ENCODE measurements at places on chromosomes 13 and 19.
A peak's percentile ranks its signal among the peaks of the same experiment; 100 is the strongest.

GRCh38 chr19:6215701-6216235 is 64.0 kb downstream of the MLLT1 start:
- DNase-seq, result no peak

- DNase-seq, result peak; percentile 19
These were observed 154.4 kb downstream of the GGACT start for GRCh38 chr13:100434010-100434763.

DNA sequence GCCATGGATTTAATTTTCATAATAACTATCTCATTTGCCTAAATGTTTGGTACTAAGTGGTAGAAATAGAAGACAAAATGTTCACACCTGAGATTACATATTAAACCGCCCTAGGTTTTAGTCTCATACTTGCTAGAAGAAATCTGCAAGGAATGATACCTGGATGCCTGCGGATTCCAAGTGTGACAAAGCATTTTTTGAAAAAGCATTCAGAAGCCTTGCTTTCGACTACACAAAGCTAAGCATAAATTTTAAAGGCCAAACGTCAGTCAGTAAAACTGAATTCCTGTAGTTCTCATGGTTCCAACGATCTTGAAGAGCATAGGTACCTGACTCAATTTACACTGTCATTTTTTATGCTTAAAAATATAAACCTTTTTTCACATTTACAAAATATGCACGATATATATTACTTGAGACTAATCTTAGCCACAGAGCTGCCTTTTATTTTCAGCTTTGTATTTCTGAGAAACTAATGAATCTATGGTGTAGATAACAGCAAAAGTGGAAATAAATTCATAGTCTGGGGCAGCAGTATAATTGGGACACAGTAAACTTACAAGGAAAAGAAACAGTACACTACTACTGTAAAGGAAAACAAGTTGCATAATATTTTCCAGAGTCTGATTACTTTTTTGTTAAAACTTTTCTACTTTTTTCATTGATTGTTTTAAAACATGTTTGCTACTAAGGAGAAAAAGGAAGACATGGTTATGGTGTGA is 1.2 kb upstream of the LRRC63 start:
- no peak for DNase-seq

- DNase-seq, result no peak
These were observed 16.8 kb upstream of the CERS4 start for GRCh38 chr19:8192221-8192820.
